ENCODE measurements at places on chromosomes 16 and 17.

DNA sequence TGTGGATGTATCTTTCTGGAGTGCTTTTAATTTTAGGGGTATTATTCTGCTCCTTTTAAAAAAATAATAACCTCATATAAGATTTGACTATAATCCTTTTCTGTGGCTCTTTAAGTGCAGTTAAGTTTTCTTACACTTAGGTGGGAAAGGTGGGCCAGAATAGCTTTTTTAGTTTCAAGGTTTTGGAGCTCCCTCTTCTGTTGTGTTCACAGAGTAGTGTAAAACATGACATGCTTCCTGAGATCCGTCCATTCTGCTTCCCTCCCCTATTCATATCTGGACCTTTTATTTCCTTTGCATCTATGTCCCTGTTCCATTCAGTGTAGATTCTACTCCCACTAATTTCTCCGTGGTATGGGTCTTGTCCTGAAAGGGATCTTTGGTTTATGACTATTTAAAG is 12.8 kb downstream of the LRRC36 start:
- no peak for DNase-seq

- peak; percentile 77 for DNase-seq
These were observed 230.9 kb downstream of the MRTFB start for GRCh38 chr16:14302031-14302398.

- DNase-seq, result peak; percentile 11
These were observed 2.6 kb downstream of the CD300LB start for GRCh38 chr17:74528491-74529199.

DNA sequence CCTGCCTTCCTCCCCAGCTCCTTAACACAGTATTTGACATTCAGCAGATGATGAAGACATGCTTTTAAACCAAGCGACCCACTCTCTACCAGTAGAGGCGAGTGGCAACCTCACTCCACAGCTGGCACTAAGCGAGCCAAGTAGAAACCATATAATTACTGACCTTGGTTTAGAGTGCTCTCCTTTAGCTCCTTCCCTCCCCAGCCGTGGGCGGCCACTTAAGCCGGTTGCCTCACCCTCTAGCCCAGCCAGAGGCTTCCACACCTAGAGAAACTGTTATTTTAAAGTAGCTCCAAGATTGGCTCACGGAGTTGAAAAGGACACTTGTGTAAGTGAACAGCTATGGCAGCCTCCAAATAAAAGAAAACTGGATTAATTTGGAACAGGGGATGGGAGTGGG is 109.1 kb upstream of the CRHR1 start:
- DNase-seq, result no peak

- DNase-seq, result no peak
These were observed 8.3 kb upstream of the NLRC5 start for GRCh38 chr16:56980792-56981724.

DNA sequence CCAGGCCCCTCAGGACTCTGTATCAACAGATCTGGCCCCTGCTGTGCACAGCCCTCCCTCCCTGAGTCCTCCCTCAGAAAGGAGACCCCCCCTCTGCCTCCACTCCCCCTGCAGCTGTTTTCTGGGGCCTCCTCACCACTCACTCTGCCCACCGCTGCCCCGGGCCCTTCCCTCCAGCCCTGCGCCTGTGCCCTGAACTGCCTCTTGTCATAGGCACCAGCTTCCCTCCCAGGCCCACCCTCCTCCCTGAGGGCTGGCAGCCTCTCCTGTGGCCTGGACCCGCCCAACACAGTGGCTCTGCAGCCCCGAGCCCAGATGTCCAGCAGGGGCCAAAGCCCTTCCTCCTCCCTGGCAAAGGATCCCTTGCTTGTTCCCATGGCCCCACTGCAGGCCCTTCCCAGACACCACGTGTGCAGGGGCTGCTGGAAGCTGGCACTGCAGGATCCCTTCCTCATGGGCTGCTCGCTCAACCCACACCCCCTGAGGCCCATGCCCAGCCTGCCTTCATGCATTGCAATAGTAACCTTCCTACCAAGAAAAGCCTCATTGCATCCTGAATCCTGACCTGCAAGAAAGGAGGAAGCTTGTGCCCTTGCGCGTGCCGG is 25.8 kb downstream of the GNPTG start:
- DNase-seq, result no peak

- no peak for DNase-seq
These were observed 31.2 kb upstream of the HAPSTR1 start for GRCh38 chr16:9060225-9060624.

- no peak for DNase-seq
These were observed 81.4 kb downstream of the C17orf67 start for GRCh38 chr17:56752263-56752836.

DNA sequence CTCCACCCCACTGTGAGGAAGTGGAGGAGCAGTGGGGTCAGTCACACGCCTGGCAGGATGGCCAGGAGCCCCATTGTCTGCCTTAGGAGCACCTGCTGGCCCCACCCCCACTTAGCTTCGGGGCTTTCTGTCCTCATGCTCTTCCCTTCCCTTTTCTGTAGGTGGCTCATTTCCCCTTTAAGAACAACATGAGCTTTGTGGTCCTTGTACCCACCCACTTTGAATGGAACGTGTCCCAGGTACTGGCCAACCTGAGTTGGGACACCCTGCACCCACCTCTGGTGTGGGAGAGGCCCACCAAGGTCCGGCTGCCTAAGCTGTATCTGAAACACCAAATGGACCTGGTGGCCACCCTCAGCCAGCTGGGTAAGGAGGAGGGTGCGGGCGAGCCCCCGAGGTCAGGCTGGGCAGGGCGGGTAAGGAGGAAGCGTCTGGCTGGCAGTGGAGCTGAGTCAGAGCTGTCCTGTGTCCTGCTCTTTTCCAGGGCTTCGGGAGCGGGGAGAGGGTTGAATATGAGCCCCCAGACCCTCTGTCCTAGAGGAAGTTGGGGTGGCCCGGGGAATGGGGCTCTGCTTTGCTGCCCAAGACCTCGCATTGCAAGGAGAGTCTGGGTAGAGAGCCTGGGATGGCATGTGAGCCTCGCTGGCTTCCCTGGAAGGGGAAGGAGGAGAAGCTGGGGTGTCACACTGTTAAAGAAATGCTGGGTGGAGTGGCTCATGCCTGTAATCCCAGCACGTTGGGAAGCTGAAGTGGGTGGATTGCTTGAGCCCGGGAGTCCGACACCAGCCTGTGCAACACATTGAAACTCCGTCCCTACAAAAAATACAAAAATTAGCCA is 9.2 kb upstream of the SERPINF1 start:
- DNase-seq, result no peak

DNA sequence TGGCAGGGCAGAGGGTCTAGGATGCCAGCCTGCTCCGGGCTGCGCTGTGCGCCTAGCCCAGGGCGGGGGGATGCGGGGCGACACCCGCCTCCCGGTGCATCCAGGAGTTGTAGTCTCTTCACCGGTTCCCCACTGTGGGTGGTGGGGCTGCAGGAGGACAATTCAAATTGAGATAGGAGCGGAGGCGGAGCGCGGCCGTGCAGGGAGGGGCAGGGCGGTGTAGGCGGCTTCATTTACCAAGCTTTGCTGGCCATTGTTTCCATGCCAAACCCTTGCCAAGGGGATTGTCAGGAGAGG is 2047.4 kb downstream of the TP53TG3F start:
- no peak for DNase-seq

GRCh38 chr17:82647593-82648164 is 565 bp downstream of the WDR45B start:
- no peak for DNase-seq

DNA sequence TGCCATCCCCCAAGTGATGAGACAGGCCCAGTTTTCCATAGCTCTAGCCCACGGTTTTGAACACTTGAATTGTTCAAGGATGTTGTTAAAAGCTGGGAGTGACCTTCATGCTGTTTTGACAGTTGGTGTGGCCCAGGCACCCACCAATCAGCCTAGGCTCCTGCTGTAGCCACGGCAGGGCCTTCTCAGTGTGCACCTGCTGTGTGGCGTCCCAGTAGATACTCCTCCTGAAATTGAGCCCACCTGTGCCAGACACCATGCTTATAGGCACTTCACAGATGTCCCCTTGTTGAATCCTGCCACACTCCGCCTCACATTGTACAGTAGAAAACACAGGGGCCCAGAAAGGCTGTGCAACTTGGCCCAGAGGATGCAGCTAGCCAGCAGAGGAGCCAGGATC is 86.4 kb downstream of the SOCS1 start:
- no peak for DNase-seq

DNA sequence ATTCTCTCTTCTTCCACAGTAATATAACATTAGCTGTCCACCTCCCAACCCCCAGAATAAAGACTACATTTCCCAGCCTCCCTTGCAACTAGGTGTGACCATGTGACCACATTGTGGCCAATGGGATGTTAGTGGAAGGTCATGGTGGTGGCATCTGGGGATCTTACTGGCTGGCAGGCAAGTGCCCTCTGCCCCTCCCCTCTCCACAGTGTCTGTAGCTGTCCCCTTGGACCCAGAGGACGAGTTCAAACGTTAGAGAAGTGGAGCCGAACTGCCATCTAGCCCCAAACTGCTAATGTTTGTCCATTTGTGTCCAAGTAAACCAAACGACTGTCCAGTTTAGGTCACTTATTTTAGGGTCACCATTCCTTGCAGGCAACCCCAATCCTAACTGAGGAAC is 26.6 kb upstream of the KCNG4 start:
- no peak for DNase-seq

- no peak for DNase-seq
These were observed 334.3 kb upstream of the TBX2 start for GRCh38 chr17:61065263-61065773.

DNA sequence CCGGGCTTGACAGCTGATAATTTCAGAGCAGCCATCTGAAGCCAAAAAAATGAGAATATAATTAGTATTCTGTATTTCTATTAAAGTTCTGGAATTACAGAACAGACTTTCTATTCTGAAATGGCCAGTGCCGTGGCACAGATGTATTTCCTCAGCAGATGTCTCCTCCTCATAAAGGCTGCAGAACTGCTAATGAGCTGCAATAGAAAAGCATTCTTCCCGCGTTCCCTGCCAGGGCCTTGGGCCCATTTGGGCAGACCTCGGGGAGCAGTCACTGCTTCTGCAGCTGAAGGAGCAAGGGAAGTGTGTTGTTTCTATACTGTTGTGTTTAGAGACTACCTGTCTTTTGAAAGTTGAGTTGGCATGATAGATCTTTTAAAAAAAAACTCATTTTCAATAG is 152.6 kb upstream of the CACNG5 start:
- no peak for DNase-seq

DNA sequence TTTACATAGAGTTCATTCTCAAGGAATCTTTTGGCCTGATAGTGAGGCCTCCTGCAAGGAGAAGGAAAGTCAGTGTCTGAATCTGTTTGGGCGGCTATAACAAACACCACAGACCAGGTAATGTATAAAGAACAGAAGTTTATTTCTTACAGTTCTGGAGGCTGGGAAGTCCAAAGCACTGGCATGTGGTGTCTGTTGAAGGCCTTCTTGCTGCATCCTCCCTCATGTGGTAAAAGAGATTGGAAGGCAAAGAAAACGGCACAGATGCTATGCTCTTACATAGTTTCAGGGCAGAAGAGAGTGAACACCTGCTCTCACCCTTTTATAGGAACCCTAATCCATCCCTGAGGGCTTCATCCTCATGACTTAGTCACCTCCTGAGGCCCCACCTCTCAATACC is 31.2 kb upstream of the DNAJA2 start:
- no peak for DNase-seq

- DNase-seq, result no peak
These were observed 13.4 kb upstream of the TMEM170A start for GRCh38 chr16:75477680-75478473.

DNA sequence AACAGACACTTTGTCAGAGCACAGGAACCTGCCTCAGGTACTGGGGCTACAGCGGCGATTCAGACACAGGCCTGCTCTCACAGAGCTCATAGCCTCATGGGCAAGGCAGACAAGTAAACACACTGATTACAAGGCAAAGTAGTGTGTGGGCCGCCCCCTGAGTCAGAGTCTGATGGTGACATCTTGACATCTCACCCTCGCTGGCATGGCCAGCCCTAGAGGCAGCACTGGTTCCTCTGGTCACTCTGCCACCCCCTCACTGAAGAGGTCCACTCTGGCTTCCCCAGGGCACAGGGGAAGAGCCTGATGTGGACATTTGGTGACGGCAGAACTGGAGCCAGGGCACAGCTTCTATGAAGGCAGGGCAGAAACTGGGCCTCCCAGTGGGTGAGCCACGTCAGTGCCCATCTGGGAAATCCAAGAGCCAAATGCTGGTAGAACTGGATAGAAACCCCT is 32.9 kb upstream of the TOB1 start:
- no peak for DNase-seq

DNA sequence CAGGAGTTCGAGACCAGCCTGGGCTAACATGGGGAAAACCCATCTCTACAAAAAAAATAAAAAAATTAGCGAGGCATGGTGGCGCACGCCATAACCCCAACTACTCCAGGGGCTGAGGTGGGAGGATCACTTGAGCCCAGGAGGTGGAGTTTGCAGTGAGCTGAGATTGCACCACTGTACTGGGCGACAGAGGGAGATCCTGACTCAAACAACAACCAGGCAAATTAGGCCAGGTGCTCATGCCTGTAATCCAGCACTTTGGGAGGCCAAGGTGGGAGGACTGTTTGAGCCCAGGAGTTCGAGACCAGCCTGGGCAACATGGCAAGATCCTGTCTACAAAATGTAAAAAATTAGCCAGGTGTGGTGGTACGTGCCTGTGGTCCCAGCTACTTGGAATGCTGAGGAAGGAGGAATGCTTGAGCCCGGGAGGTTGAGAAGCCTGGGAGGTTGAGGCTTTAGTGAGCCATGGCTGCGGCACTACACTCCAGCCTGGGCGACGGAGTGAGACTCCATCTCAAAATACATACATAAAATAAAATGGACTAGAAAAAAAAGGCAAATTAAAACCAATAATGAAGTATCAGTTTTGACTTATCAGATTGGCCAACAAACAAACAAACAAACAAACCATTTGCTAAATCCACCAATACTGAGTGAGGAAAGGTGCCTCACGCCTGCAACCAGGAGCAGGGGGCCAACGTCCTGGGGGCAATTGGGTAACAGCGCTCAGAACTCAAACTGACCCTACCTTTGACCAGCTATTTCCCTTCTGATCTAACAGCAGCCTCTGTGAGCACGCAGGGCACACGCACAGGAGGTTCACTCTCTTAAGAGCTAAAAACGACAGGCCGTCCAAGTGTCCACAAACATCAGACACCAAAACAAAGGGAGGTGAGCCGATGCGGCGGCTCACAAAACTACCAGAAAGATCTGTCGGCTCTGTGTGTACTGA is 19.4 kb upstream of the FASN start:
- no peak for DNase-seq

DNA sequence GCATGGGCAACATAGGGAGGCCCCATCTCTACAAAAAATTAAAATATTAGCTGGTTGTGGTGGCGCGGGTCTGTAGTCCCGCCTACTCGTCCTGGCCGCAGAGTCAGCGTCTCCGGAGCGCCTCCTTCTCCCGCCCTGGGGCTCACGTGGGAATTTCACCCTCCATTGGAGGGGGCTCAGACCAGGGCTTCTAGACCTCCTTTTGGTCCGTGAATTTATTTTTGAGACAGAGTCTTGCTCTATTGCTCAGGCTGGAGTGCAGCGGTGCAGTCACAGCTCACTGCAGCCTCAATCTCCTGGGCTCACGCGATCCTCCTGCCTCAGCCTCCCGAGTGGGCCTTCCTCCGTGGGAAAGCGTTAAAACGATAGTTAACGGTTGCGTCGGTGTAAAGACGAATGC is 394 bp upstream of the NME4 start:
- no peak for DNase-seq

GRCh38 chr16:85438981-85439685 is 174.0 kb upstream of the GSE1 start:
- no peak for DNase-seq

GRCh38 chr17:71765437-71765836 is 355.4 kb upstream of the SOX9 start:
- no peak for DNase-seq
